IMR-90 (cell line): ENCODE measurements at places on chromosomes 16 and 17.
A peak's percentile ranks its signal among the peaks of the same experiment; 100 is the strongest.

GRCh38 chr16:17177959-17178905 lies 292.5 kb downstream of the XYLT1 start:
- peak; percentile 24 for DNase-seq

- no peak for DNase-seq
Observed at GRCh38 chr17:39792526-39793221, 54.9 kb downstream of the GRB7 start.

DNA sequence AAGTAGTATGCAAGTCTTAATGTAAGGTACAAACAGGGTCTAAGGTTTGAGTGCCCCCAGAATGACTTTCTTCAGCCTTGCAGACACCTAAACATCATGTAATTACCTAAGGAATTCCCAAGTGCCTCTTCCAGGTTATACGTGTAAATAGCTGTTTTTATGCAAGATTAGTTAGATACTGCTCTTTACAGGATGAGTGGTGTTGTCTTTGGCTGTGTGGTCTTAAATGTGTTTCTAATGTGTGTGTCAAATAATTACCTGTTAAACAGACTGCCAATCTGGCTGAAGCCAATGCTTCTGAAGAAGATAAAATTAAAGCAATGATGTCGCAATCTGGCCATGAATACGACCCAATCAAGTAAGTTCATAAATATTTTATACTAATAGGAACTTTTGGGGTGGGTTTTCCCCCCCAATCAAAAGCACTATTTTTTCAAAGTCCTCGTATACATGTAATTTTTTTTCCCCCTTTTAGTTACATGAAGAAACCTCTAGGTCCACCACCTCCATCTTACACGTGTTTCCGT lies 16.0 kb downstream of the RBBP6 start:
- no peak for DNase-seq

- no peak for DNase-seq
Observed at GRCh38 chr17:49969795-49970389, 902 bp downstream of the DLX4 start.

- peak; percentile 61 for DNase-seq
Observed at GRCh38 chr17:5826384-5826783, 242.1 kb upstream of the NLRP1 start.

- DNase-seq, result no peak
Observed at GRCh38 chr17:66415366-66416206, 113.2 kb downstream of the PRKCA start.

DNA sequence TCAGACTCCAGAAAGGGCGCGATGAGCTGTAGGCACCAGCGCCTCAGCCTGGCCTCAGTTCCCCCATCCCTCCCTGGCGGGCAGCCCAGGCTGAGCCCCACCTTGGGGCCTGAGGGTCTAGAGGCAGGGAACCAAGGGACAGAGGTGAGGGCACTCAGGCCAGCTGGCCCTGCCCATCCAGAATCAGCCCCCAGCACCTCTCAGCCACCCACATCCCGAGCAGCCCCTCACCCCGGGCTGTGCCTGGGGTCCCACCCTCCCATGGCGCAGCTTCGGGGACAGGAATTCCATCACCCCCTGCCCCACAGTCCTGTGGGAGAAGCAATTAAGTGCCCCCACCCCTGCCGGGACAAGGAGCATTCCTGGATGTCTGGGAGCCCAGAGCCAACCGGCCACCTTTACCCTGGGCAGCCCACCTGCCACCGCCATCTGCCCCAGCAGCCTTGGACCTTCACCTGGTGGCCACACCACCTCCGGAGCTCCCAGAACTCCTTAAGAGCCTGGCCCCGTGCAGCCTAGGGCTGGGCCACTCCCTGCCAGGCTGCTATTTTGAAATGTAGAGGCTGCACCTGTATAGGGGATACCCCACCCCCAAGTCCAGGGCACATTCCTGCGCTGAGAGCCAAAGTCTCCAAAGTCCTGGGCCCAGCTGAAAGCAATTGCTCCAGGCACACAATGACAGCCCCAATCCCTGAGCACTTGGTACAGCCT lies 33.7 kb upstream of the PVALEF start:
- DNase-seq, result no peak

GRCh38 chr17:82076018-82076784 lies 10.6 kb upstream of the DUS1L start:
- DNase-seq, result no peak

GRCh38 chr17:82495844-82496528 lies 23.5 kb upstream of the FOXK2 start:
- DNase-seq, result no peak

DNA sequence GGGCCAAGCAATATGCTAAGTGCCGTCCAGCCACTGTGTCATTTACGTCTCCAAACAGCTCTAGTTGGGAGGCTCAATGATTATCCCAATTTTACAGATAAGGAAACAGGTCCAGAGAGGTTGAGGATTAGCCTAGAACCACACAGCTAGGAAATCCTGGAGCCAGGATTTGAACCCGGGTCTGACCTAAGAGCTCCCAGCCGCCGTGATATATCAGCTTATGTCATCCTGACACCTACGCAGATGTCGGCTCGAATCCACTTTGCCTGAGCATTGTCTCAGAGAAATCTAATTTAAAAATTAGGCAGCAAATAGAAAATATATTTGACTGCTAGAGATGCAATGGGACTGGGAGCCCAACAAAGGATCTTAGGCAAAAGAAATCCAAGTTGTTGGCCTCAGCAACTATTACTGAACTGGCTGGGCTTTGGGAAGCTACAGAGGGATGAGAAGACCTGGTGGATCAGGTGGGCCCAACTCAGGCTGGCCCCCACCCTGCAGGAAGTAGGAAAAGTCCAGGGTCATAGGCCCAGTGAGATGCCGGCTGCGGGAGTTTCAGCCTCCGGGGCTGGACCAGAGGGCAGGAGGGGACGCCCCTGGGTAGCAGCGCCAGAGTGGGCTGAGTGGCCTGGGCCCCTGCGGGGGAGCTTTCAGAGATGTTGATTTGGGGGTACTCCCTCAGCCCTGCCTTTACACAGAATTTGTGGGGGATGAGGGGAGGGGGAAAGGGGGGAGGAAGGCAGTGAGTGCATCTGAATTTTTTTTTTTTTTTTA lies 35.1 kb upstream of the IL21R start:
- DNase-seq, result no peak

GRCh38 chr17:45363498-45363897 lies 46.7 kb upstream of the MAP3K14 start:
- no peak for DNase-seq

DNA sequence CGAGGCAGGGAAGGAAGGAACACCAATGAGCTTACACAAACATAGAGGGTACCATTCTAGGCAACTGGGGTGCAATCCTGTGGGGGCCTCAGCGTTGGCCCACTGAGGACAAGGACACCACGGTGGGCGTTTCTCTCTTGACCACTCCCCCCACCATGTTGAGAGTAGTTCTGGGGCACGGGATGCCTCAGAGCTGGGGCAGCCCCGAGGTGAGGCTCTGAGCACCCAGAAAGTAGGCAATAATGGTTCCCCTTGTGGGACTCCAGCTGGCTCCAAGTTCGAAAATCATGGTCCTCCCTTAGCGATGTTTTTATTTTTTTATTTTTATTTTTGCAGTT lies 5.1 kb downstream of the PRSS21 start:
- no peak for DNase-seq
